B cell (primary cell): ENCODE measurements at places on chromosomes 7 and 10. TPM values are rescaled to one million over a fixed set of nuclear protein-coding genes. Genes with fewer than 3 reads are reported as not detected.
A peak's percentile ranks its signal among the peaks of the same experiment; 100 is the strongest.

DNA sequence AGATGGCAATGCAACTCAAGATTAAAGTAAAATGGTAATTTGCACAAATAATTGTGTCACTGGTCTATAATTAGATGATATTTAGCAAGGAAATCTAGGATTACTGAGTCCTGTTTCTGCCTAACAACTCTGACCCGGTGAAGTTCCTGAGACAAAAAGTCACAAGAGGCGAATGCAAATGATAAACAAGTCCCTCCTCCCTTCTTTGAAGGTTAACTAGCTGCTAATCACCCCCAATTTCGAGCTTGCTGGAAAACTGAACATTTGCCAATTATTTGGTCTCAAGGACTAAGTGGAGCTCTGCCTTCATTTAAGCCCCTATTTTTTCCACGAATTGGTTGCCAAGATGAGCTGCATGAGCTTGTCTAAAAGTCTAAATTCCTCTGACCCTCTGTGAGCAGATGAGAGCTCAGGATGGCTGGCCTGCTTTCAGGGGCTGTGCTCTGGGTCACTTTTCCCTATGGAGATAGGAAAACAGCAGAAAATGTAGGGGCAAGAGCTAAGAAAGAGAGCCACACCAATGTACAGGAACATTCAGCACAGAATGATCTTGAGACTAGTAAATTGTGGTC, 127.3 kb downstream of the MBL2 start:
- DNase-seq: no peak

GRCh38 chr10:63503395-63503794, 17.8 kb upstream of the REEP3 start:
- no peak for DNase-seq

- no peak for DNase-seq
Observed at GRCh38 chr7:38321515-38321944, 48.1 kb upstream of the TARP start.

DNA sequence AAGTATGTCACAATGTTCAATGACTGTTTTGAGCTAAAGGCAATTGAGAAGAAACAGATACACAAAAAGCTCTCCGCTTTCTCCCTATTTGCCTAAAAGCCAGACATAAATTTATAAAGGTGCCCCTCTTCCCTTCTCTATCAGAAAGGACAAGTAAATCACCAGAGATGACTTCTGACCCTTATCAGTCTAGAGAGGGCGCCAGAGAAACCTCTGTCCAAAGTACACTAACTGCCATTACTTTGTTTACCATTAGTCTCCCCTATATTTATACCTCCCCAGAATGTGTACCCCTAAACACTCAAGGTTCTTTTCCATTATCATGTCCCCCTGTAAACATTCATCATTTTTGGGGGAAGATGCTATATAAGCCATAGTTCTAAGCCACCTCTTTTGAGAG, 49.3 kb downstream of the TPK1 start:
- DNase-seq: peak; percentile 32

The MYO3A gene
- total RNA-seq: 1.4 and 1.7 TPM in 2 replicates

DNA sequence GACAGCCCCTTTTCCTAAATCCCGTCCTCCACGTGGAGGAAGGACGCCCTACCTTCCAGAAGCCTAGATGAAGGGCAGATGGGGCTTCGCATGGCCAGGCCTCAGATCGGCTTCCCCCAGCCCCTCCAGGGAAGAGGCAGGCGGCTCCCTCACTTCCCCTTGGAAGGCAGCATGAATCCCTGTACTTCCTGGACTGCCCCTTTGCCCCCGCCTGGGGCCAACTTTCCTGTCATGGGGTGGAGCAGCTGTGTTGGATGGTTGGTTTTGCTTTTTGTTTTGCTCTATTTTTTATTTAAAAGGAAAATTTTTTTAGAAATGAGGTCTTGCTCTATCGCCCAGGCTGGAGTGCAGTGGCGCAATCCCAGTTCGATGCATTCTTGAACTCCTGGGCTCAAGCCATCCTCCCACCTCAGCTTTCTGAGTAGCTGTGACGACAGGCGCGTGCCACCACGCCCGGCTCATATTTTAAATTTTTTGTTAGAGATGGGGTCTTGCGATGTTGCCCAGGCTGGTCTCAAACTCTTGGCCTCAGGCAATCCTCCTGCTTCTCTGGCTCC, 27.2 kb downstream of the GTF2IRD1 start:
- no peak for DNase-seq

DNA sequence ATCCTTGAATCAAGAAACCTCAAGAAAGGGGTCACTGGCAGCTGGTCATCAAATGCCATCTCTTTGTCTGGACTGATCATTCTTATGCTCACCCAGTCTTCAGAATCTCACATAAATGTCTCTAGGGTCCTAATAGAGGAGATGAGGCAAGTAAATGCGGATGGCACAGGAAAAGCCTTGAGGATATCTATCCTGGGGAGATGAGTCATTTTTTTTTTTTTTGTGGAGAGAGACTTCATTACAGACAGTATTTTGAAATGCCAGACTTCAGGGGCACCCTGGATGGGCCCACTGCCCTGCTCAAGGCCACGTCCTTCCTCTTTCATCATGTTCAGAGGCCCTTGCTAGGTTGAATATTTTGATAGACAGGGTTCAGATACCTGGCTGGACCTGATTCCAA, 19.5 kb upstream of the PLPP4 start:
- DNase-seq: no peak

- no peak for DNase-seq
Observed at GRCh38 chr10:132742837-132743194, 43.1 kb downstream of the NKX6-2 start.

The BAMBI gene
- total RNA-seq: 0.22 and 0.84 TPM in 2 replicates

- no peak for DNase-seq
Observed at GRCh38 chr7:42730586-42730985, 181.3 kb downstream of the C7orf25 start.

DNA sequence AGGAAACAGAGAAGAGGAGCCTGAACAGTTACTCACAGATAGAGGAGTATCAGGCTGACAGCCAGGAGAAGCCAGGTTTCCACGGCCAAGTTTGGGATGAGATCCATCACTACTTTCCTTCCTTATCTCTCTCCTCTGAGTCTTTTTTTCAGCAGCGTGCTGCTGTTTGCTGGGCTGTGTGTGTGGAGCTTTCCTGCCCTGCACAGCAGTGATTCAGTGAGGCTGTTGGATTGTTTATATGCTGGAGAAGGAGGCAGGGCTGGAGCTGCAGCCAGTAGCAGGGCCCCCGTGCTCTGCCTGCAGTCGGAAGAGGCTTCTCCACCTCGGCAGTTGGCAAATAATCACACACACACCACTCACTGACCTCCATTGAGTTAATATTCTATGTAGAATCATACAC, at the start of gene CYP3A7:
Gene CYP3A7, minus strand, starts transcription at position 210 of the 400 bp plus-strand sequence. Its CDS starts 103 bp downstream, at position 107.
- no peak for DNase-seq

- peak; percentile 43 for DNase-seq
Observed at GRCh38 chr7:157875230-157876179, 538.7 kb downstream of the DNAJB6 start.

DNA sequence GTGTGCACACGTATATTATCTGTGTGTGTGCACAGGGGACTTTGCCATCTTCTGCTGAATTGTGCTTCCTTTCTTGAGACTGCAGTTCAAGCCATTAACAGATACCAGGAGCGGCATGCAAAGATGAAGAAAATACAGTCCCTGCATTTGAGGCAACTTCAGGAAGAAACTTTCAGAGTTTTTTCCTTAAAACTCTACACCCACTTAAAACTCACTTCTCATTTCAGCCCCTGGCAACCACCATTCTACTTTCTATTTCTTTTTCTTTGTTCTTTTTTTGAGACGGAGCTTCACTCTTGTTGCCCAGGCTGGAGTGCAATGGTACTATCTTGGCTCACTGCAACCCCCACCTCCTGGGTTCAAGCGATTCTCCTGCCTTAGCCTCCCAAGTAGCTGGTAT, 448.9 kb upstream of the ZMIZ1 start:
- DNase-seq: no peak
